Stimulated activated CD8-positive, alpha-beta memory T cell treated with anti-CD3 and anti-CD28 coated beads, Interleukin-15, amount 100 ng/mL, for 4 hours (primary cell): ENCODE measurements at places on chromosomes 6 and 20.

DNA sequence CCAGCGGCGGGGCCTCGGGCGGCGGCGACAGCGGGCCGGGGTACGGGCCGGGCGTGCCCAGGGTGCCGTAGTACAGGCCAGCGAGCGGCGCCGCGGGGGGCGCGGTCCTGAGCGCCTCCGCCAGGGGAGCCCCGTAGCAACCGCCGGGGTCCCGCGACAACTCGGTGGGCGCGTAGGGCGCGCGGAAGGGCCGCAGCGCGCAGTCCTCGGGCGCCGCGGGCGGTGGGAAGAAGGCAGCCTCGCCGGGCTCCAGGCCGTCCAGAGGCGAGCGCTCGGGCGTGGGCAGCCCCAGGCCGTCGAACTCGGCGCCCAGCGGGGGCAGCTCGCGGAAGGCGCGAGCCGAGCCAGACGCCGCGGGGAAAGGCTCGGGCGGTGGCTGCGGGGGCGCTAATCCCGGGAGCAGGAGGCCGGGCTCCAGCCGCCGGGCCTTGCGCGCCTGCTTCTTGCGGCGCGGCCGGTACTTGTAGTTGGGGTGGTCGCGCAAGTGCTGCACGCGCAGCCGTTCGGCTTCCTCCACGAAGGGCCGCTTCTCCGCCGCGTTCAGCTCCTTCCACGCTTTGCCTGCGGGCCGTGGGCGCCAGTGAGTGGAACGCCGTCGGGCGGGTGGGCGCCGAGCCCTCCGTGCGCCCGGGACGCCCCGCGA lies 916 bp downstream of the SOX18 start:
- no peak for DNase-seq

GRCh38 chr6:113805173-113805790 lies 51.9 kb upstream of the MARCKS start:
- DNase-seq, result no peak

GRCh38 chr6:89999945-90000825 lies 105.9 kb downstream of the GJA10 start:
- no peak for DNase-seq

DNA sequence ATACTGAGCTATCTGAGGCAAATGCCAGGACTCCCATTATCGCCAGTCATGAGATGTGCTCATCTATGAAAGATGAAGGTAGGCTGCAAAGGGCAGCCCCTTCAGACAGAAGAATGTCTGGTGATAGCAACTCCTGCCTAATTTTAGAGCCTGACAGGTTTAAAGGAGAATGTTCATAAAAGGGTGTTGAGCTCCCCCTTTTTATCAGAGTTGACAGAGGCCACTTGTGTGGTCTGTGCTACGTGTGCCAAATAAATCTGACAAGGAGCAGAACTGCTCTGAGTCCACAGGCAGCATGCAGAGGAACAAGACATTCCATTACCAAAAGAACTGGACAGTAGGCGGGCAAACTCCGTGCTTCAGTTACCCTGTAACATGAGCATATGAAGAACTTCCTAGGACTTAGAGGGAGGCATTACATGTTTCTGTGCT lies 101.8 kb downstream of the PREP start:
- DNase-seq, result no peak

GRCh38 chr6:39518221-39518620 lies 195.7 kb upstream of the KCNK16 start:
- DNase-seq, result no peak
